ENCODE measurements at places on chromosomes 6 and 20.

- DNase-seq, result no peak
Observed at GRCh38 chr6:16205377-16206144, 32.8 kb upstream of the GMPR start.

DNA sequence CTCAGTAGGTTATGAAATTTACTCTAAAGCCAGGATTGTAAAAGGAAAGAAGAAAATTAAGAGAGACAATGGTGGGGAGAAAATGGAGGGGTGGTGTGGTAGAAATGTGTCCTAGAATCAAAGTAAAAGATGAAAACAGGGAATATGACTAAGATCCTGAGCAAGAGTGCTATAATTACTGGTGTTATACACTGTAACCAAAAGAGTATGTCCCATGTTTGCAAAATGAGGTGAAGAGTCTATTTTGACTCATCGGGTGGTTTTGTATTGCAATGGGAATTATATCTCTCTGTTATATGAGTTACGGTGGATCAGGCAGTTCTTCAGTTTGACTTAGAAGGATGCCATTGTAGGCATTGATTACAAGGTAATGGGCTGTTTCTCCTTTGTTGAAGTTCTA lies 8.5 kb downstream of the L3MBTL3 start:
- DNase-seq, result no peak

- no peak for DNase-seq
Observed at GRCh38 chr6:138502546-138502945, 3.3 kb upstream of the NHSL1 start.

GRCh38 chr6:152206072-152206818 lies 398.8 kb downstream of the ESR1 start:
- DNase-seq, result no peak

GRCh38 chr6:152879681-152880080 lies 103.2 kb downstream of the FBXO5 start:
- no peak for DNase-seq

DNA sequence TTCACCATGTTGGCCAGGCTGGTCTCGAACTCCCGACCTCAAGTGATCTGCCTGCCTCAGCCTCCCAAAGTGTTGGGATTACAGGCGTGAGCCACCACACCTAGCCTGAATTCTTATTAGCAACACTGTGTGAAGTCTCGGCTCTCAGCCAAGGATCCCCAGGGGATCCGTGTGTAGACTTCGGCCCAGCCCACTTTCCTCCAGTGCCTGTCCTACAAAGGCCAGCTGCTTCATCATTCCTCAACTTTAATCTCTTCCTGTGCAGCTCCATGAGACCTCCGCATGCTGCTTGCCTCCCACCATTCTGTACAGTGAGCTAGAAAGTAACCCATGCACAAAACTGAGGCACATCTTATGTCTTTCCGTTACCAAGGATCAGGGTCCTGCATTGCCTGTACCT lies 71.8 kb downstream of the SAMD3 start:
- no peak for DNase-seq

GRCh38 chr6:78460711-78461110 lies 406.6 kb upstream of the IRAK1BP1 start:
- no peak for DNase-seq

DNA sequence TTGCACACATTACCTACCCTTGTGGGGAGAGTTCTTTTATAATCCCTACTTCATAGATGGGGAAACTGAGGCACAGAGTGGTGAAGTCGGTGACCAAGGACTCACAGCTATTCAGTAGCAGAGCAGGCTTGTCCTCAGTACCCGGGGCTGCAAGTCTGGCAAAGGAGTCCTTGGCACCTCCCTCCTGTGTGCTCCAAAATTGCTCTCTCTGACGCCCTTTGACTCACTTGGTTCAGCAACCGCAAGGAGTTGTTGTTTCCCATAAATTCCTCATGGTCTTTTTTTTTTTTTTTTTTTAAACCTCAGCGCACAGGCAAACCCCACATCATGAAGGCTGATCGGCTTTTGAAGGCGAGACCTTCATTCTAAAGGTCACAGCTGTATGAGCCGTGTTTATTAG lies 143.2 kb downstream of the CEBPB start:
- DNase-seq, result no peak

- DNase-seq, result no peak
Observed at GRCh38 chr20:44649126-44649525, 2.4 kb downstream of the ADA start.

DNA sequence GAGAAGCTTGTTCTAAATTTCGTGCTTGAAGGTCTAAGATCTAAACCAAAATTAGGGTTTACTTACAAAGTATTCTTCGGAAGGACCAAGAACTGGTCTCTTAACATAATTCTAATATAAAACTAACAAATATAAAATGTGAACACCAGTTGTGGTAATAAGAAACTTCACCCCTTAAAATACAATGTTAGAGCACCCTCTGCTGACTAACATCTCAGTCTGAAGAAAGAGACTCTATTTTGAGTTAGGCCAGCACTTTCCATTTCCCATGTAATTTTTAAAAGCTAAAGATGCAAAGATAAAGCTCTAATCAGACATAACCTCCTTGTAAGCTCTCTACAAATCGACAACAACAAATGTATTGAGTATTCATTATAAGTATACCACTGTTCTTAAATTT lies 24.6 kb downstream of the ATG5 start:
- no peak for DNase-seq

DNA sequence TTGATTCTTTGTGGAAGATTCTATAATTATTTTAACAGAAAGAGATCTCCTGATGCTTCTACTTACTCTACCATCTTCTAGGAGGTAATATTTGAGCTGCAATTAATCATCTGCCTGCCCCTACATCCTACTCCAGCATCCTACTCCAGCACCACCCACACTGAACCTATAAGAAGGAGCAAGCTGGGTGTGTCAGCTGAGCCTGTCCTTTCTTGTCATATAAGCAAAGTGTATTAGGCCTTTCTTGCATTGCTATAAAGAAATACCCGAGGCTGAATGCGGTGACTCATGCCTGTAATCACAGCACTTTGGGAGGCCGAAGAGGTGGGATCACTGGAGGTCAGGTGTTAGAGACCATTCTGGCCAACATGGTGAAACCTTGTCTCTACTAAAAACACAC lies 84.2 kb upstream of the ARG1 start:
- no peak for DNase-seq

DNA sequence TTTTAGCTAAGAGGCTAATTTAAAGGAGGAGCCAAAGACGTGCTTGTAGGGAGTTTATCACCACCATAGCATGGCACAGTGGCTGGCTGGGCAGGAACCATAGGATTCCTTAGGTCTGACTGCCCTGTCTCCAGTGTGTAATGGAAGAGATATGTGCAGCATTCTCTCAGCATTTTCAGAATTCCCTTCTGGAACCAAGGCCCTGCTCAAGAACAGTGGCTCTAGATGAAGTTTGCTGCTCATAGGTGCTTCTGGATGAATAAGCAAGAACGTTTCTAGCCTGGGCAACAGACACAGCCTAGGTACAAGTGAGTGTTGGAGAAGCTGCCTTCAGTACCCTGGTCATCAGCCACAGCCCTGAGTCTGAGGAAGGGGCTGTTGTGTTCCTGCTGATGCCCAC lies 69.1 kb downstream of the LCA5 start:
- DNase-seq, result no peak

- no peak for DNase-seq
Observed at GRCh38 chr6:55456016-55456415, 123.0 kb downstream of the HMGCLL1 start.

GRCh38 chr20:51378171-51378928 lies 164.2 kb downstream of the NFATC2 start:
- DNase-seq, result no peak

GRCh38 chr6:6661684-6662083 lies 73.2 kb downstream of the LY86 start:
- DNase-seq, result no peak
